ENCODE measurements at places on chromosomes 11 and 22.

GRCh38 chr11:79412761-79413160 is 28.1 kb downstream of the TENM4 start:
- DNase-seq, result no peak

DNA sequence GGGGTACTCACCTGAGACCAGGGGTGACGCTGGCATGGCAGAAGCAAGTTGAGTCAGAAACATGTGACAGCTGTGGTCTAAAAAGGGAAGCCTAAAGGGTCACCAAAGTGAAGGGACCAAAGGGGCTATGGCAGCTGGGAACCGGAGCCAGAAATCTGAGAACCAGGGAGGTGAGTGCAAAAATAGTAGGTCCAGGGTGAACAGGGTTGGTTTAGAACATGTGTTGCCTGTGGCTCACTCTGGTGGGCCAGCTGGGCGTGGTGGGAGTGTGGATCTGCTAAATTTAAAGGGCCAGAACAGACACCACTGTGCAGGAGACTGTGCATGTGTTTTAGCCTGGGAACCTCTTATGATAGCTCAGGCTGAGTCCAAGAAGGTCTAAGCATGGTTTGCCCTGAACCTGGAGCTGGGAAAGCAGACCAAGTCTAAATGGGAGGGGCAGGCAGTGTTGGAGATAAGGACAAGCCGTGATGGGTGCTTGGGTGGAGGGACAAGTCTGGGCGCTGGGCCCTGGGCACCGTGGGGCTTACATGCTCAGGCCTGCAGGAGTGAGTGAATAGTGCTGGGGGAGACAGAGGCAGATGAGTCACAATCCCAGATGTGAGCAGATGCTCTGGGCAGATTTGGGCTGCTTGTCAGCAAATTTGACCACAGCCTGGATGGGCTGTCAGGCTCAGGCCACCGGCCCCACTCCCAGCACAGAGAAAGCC is 41.4 kb upstream of the ZBED5 start:
- peak; percentile 71 for DNase-seq

- no peak for DNase-seq
Measured at GRCh38 chr11:91158297-91158696, 935.4 kb upstream of the CHORDC1 start.

DNA sequence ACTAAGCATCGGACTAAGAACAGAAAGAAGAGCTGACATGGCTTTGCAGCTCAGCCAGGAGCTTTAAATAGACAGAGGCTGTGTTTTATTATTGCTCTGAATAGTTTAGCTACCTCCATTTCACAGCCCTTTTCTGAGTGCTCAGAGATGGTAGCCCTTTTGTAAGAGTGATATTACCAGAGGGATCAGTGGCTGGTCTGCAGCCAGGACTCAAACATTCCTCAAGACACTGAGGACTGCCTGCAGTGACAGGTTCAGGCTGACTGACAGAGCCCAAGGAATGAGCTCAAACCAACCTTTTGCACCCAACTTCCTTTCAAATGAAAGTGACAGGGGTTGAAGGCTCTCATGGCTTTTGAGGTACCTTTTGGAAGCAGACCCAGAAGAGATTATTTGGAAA is 189.0 kb downstream of the DDX10 start:
- peak; percentile 31 for DNase-seq

- DNase-seq, result no peak
Measured at GRCh38 chr11:109864834-109865547, 228.2 kb upstream of the ZC3H12C start.

GRCh38 chr11:74004046-74004695 is 4.7 kb downstream of the UCP3 start:
- no peak for DNase-seq

DNA sequence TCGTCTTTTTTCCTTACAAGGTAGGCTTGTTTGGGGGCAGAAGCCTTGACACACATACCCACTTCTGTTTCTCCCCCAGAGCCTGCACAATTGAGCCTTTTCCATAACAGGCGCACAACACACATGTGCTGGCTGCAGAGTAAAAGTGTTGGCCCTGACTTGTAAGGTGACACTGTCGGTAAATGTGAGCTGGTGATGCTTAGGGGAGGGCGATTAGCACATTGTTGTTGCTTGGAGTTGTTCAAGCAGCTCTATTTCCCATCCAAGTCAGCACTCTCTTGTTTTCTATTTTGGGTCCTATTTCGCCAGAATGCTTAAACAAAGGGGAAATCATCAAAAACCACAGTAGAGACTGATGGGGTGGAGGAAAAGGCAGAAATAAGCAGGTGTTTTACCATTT is 51.9 kb upstream of the PTPRJ start:
- no peak for DNase-seq

DNA sequence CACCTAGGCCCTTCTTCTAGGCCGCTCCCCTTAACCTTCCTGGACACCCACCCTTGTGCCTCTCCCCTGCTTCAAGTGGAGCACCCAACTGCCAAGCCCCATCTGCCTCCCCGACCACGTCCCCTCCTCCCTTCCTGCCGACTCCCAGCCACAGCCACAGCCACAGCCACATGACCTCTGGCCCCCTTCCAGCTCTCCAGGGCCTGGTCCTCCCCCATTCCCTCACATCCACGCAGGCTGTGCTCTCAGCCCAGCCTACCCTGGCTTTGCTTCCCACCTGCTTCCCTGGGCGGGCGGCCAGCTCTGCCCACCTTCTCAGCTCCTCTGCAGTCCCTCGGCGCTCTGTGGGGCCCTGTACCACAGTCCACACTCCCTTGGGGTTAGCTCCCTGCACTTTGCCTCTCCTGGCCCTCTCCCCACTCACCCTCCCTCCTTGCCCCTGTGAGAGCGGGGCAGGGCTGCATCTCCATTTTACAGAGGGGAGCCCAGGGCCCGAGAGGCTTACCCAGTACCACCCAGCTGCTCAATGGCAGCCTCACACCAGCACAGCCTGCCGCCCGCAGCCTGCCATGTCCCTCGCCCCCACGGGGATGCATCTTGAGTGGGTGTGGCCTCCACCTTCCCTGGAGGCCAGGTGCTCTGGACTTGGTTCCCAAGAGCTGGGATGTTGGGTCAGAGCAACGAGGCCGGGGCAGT is 20.3 kb downstream of the PARVG start:
- DNase-seq, result no peak

DNA sequence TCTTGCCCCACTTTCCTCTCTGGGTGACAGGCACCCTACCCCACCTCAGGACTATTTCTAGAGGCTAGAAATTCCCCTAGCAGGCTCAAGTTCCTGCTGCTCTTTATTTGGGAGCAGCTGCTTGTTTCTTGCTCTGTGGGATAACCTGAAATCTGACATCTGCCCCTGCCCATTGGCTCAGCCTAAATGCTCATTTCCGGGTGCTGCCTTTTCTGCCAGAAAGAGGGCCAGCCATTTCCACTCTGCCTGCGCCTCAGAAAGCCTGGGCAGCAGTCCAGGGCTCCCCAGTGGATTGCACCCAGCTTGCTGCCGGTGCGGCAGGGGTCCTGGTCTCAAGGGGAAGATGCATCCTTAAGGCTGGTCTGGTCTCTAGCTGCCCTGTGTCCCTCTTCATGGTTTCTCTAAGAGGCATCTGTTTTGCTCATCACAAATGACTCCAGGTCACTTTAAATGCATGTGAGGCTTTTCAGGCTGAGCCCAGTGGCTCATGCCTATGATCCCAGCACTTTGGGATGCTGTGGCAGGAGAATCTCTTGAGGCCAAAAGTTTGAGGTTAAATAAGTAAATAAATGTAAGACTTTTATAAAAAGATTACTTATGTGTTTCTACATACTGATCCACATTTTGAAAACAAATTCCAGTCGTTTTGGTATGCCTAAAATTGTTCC is 10.3 kb upstream of the PNPLA5 start:
- DNase-seq, result no peak

- no peak for DNase-seq
Measured at GRCh38 chr11:117535850-117536411, 208.3 kb downstream of the CEP164 start.

- no peak for DNase-seq
Measured at GRCh38 chr11:67045314-67045713, 11.3 kb upstream of the RHOD start.

DNA sequence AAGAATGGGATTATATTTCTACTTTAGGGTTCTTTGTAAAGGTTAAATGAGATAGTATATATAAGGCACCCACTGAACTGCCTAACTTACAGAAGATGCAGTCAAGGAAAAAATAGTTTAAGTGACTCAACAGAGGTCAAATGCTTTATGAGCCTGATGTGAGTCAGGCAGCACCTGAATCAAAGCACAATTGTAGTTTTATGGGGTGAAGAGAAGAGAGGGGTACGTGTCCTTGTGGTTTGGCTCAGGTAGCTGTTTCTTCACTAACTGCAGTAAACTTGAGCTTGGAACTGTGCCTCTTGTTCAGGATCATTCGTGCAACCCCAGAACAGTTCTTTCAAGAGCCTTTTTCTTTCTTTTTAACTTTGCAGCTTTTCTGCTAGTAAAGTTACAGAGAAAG is 125.2 kb upstream of the SPON1 start:
- no peak for DNase-seq

DNA sequence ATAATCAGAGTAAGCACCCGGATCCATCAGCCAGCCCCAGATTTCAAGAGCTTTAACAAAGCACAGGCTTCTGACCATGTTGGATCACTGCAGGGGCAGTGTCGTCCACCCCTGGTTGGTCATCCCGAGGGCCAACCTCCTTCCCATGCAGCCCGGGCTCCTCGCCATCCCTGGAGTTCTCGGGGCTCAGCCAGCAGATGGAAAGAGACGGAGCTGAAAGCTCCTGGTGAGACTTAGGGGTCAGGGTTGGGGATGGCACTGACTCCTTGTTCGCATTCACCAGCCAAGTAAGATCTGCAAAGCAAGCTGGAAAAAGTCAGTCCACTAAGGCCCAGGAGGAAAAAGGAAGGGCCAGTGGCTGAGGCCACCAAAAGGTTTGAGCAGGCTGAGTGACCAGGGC is 888.9 kb downstream of the BRD1 start:
- DNase-seq, result no peak

GRCh38 chr22:40463017-40463631 is 92.7 kb downstream of the SGSM3 start:
- DNase-seq, result no peak

DNA sequence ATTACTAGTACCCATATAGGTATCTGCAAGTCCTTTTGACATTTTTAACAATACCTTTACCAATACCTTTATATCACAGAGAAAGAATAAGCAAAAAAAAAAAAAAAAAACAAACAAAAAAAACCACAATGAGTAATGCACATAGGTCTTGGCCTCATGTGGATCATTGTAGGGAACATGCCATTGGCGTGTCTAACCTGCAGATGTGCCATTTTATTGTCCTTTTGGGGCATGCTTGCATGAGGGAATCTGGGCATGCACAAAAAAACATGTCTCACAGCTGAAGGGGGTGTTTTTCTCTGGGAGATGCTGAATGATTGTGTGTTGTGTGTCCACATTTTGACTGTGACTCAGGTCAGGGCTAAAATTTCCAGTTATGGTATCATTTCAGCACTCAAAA is 361.6 kb downstream of the GUCY1A2 start:
- no peak for DNase-seq

DNA sequence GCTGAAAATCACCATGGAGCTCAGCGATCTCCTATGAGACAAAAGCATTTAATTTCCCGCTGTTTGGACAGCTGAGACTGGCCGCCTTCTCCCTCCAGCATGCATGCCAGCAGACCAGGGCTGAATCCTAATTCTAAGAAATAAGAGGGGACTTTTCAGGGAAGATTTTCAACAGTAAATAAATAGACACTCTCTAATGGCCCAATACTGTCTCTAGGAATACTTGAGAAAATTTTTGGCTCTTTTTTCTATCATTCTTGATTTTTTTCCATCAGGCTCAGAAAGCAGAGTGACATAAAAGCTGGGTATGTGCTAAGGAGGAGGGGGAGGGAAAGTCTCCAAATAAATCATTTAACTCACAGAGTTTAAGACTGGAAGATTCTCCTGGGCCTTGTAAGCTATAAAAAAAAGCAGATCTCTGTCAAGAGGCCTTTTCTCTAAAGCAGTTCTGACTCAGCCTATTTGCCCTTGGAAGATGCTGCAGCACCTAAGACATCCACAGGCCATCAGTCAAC is 17.6 kb upstream of the SPON1 start:
- DNase-seq, result no peak

DNA sequence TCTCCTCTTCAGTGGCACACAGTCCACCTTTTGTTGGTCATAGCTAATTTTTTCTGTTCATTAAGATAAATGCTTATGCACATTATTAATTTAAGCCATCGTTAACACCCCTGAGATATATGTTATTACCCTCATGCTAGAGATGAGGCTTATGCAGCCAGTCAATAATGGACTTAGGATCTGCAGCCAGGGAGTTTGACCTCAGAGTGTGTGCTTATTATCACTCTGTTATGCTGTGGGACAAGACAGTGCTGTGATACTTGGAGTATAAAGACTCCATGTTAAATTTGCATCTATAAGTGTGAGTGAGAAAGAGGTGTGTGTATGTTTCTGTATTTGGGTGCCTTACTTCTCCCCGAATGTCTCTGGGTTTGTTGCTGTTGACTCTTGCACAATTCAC is 969.3 kb downstream of the OPCML start:
- no peak for DNase-seq

DNA sequence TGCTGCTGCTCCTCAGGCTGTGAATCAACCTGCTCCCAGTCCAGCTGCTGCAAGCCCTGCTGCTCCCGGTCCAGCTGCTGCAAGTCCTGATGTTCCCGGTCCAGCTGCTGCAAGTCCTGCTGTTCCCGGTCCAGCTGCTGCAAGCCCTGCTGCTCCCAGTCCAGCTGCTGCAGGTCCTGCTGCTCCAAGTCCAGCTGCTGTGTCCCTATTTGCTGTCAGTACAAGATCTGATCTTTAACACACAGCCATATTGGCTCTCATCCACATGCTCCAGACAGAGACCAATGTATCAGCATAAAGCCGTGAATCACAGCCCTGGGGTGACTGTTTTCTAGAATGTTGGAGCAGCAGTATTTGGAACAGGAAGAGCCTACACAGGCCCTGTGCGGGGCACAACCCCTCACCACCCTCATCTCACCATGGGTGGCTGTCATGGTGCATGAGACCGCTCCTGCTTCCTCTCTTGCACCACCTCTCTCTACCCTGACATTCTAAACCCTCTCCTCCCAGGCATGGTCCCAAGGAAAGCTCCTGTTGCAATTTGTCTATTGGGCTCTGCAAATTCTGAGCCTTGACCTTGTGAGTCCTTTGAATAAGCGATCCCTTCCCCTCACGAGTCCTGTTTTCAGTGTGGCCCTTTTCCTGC is 3.5 kb downstream of the KRTAP5-10 start:
- no peak for DNase-seq

DNA sequence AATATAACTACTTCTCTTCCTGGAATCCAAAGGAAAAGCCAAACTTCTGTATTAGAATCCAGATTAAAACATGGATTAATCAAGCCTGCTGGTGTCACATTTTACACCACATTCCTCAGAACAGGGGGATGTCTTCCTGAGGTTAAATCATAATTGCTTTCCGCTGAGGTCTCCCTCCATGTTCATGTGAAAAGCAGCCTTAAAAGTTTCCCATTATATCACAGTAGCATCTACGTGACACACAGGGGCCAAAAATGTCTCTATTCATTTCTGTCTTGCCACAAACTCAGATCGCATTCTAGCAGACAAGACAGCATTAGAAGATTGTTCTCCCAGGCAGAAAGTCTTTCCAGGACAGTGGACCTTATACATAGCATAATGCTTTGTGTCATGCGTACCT is 788.7 kb downstream of the OPCML start:
- DNase-seq, result no peak

GRCh38 chr11:98679673-98680072 is 341.1 kb upstream of the CNTN5 start:
- no peak for DNase-seq

Measured in ELF-1 (cell line).